ENCODE measurements at places on chromosomes 6 and 20.

DNA sequence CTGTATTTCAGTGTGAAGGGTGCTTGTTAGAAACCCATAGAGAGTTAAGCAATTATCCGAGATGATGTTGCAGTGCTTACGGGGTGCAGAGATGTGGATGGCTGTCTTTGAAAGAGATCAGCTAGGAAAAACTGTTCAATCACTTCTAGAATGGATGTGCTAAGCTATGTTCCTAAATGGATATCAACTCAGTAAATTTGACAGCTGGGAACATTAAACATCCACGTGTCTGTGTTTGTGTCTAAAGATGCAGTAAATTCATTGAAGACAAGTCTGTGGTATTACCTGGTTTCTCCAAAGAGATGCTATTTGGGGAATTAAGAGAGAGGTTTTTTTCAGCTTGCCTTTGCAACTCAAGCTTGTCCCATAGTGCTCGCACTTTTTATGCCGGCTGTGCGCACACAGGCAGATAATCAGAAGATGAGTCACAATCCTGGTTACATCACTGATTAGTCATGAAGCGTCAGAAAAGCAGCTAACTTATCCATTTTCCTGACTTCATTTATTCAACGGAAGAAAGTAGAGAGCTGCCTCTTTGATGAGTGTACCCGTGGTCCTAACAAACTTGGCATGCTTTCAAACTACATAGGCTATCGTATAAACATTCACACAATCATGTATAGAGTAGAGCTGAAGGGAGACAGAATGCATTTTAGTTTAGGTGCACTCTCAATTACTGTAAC lies 691.7 kb upstream of the SLC35B3 start:
- no peak for DNase-seq

- DNase-seq = no peak
Measured at GRCh38 chr6:43725643-43726580, 38.3 kb upstream of the MRPS18A start.

- DNase-seq = no peak
Measured at GRCh38 chr6:72553531-72554511, 68.0 kb upstream of the KCNQ5 start.

- DNase-seq = no peak
Measured at GRCh38 chr20:21302664-21303060, 469 bp upstream of the XRN2 start.

DNA sequence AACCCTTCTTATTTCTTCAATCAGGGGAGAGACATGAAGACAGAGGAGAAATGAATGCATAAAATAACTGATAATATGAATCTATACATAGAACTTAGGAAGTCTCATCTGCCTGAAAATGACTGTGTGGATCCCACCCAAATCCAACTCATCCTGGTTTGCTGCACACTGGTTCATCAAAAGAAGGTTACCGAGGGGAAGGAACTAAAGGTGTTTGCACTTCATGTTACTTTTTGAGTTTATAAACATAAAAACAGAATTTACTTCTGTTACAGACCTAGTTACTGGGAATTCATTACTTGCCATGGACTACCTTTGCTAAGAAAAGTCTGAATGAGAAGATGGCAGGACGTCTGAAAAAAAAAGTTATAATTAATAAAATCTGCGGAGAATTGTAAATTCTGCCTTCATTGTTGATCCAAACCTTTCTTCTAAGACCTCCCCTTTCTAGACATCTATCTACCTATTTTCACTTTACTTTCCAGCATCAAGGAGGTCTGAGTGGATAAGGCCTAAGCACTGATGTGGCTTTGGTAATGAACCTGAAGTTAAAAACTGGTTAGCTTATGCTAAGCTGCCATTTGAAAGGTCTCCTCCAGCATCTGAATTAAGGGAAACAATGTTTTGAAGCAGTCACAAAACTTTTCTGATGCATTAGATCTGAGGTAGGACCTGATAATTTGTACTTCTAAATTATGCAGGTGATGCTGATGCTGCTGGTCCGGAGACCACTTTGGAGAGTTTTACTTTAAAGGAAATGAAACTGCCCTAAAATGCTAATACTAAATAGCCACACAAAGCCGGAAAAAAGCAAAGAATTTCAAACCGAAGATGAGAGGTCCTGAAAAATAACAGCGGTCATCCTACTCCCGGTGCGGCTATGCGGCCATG lies 84.0 kb downstream of the HFE start:
- DNase-seq = no peak

DNA sequence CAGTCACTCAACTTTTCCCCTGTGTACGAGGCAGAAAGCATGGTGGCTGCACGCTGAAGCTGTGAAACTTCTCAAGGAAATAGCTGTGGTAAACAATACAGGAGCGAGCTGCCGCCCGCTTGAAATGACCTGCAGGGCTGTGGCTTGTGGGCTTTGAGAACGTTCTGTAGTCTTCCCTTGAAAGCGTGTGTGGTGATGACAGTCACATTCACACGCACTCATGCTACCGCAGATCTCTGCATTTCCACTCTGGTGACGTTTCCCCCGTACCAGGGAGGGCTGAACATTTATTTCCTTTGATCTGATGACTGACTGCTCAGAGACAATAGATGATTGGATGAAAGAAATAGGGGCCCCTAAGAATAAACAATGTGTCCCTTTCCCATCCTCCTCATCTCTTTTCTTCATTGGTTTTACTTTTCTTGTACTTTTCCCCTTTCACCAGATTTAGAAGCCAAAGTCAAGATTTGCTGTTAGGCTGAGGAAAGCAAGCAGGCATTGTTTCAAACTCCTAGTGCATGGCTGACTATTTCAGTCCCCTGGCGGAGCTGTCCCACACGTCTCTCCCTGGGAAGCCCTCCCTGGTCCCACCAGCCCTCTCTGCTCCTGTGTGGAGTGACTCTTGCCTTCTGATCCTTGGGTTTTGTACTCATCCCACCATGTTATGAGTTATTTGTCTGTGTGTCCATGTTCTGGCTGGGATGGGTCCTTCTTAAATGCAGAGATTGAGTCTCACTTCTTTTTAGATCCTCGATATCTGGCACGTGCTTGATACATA lies 3.9 kb downstream of the SYTL3 start:
- peak; percentile 70 for DNase-seq

DNA sequence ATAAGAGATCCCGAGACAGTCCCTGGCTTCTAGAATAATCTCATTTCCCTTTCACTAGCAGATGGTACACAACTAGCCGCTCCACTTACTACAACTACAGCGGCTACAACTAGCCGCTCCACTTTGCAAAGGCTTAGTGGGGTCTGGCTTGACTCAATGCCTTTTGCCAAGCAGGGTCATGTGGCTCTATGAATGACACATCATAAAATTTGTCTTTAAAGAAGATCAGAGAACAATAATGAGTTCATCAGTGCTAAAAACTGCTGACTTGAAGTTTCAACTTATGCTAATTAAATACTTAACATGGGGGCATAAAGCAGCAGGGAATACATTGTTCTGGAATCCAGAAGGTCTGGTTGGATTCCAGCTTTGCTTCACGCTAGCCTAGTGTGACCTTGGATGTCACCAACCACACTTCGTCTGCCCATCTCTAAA lies 2.0 kb upstream of the MICAL1 start:
- DNase-seq = no peak

DNA sequence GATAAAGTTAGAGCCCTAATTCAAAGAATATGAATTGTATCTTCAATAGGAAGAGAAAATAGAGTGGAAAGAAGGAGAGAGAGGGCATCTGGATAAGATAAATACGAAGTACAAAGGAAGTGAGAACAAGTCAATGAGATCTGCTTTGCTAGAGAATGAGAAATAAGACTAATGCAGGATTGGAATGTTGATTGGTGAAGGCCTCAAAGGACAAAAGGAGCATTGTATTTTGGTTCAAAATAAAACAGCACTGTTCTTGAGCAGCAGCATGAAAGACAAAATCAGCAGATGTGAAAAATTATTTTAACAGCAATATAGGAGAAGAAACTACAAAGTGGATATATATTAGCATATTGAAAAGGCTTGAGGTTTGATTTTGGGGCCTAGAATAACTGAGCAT lies 5.1 kb upstream of the TMEM244 start:
- no peak for DNase-seq

DNA sequence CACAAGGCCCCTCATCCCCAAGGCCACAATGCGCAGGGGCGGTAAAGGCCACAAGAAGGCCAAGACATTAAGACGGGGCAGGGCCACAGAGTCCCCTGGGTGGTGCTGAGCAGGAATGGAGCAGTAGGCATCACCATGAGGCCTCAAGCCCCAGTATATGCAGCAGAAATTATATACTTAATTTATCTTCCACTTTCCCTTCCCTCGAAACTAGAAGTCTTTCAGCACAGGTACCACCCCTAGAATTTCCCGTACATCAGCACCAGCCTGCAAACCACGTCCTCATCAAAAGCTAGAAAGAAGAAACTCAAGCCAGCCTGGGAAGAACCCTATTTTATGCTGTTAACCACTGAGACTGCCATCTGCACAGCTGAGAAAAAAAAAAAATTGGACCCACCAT lies 89.4 kb downstream of the PLG start:
- no peak for DNase-seq

DNA sequence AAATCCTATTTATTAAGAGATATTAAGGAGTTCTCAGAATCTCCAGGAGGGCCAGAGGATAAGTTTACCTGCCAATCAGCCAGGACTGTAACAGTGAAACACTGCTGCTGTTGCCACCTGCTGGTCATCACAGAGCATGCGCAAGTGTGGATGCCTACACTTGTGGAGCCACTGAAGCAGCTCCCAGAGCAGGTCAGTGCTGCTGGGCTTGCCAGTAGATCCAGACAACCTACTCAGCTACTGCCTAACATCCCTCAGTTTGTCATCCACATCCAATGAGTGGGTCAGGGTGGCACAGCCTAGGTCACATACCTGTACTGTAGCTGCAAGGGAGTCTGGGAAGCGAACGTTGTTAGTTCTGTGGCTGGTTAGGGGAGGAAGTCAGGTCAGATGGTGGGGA lies 18.3 kb upstream of the NHSL1 start:
- peak; percentile 33 for DNase-seq

GRCh38 chr20:32796981-32797451 lies 22.7 kb upstream of the MAPRE1 start:
- DNase-seq = no peak

DNA sequence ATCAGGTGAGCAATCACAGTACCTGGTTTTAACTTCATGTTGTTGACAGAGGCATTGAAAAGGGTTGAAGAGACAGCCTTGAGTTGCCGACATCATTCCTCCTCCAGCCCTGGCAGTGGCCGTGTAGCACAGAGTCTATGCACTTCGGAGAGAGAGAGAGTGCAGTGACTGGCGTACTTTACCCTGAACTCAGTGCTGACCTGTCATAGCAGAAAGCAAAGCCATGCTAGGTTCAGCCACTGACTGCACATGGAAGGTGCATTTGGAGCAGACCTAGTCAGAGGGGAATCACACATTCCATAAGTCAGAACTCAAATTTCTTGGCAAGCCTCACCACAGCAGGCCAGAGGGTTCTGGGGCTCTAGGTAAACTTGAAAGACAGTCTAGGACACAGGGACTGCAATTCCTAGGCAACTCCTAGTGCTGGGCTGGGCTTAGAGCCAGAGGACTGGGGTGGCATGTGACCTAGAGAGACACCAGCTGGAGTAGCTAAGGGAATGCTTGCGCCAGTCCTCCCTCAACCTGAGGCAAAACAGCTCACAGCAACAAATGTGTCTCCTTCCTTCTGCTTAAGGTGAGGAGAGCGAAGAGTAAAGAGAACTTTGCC lies 69.1 kb downstream of the ELOVL4 start:
- no peak for DNase-seq

DNA sequence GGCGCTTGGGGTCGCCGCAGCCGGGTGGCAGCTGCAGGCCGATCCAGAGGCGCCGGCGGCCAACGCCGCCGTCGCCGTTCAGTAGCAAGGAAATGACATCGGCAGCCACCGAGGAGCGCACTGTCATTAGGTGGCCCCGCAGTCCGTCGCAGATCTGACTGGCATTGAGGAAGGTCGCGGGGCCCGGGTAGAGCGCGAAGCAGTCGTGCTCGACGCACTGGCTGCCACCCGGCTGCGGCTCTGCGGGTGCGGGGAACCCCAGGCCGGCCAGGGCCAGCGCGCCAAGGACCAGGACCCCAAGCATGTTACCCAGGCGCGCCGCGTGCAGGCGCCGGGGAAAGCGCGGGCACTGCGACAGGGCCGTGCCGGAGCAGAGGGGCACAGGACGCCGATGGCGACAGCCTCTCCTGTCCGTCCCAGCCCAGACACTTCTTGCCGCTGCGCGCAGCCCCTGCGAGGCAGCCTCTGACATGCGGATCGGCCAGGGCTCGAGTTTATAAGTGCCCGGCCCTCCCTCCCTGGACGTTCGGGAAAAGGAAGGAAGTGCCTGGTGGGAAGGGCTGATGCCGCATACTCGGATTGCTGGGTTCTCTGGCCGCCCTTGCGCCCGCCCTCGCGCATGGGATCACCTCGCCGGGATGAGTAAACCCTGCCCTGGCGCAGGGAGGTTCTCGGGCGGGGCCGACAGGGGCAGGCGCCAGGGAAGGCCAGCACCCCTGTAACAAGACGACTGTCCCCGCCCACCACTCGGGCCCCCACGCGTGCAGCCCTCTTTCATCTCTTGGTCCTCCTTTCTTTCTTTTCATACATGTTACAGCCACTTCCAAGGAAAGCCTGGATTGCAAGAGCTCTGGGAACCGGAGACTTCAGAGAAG lies at the start of gene THBD:
Gene THBD (minus strand): TSS at position 472 of the 875 bp plus-strand sequence. CDS start 168 bp downstream, at position 304.
- no peak for DNase-seq

DNA sequence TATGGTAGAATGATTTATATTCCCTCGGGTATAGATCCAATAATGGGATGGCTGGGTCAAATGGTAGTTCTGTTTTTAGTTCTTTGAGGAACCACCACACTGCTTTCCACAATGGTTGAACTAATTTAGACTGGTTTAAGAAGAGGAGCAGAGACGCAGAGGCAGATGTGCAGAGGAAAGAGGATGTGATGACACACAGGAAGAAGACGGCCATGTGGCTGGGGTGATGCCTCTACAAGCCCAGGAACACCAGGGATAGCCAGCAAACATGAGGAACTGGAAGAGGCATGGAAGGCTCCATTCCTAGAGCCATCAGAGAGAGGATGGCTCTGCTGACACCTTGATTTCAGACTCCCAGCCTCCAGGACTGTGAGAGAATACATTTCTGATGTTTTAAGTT lies 218.3 kb upstream of the DTNBP1 start:
- DNase-seq = no peak

DNA sequence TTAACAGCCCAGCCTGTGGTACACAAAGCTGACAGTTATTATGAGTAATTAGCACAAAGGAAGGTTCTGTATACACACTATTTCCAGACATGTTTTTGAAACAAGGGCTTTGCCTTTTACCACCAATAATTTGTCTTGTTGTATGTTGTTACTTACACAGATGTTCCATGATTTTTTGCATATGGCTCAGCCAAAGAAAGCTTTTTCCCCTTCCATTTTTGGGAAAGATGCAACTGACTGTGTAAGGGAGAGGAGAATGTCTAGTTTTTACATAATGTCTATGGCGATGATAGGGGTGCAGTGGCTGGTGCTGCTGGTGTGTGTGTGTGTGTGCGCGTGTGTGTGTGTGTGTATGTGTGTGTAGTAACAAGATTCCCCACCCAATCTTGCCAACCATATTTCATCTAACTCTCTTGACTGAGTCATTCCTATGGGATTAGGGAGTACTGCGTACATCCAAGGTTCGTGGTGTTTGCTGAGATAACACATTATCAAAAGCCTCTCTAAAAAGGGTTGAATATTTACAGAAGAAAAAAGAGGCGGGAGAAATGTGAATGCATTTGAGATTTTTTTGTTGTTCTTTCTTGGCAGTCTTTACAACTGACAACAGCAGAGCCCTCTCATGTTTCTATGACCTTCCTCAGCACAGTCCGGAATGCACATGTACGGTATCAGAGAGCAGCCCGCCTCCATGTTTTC lies 192.2 kb downstream of the GMPR start:
- no peak for DNase-seq

GRCh38 chr6:132067286-132067685 lies 116.1 kb upstream of the CCN2 start:
- DNase-seq = no peak
